ENCODE measurements at places on chromosomes 1 and 21.

GRCh38 chr21:20721151-20721550, 277.1 kb upstream of the NCAM2 start:
- DNase-seq, result no peak

DNA sequence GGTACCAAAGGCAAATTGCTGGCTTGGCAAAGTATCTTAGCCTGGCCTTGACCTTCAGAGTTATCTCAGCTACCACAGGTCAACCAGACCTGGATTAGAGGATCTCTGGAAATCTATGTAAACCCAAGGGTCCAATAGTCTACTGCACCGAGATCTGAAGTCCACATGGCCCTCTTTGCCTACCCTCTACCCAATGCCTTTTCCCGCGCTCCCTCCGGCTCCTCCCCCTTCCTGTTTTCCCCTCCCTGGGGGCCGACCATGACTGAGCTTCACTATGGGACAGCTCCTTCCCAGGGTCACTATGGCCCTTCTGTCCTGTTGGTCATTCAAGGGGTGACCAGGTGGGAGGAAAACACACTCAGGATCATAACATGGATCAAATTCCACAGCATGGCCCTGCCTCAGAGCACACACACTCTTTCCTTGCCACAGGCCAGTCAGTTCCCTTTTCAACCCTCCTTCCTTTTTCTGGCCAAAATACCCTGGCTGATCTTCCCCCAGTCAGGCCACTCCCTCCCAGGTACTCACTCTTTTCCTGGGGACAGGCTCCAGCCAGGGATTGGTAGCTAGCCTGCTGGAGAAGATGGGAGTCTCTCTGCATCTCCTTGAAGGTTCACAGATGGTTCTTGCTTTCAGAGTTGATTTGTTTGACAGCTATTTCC, 19.1 kb upstream of the TMEM183A start:
- no peak for DNase-seq

GRCh38 chr1:19511116-19511515, 25.8 kb upstream of the CAPZB start:
- DNase-seq, result no peak

- no peak for DNase-seq
Observed at GRCh38 chr1:27538793-27539192, 48.8 kb upstream of the WASF2 start.

GRCh38 chr1:9859281-9860014, 35.7 kb upstream of the CLSTN1 start:
- DNase-seq, result no peak

DNA sequence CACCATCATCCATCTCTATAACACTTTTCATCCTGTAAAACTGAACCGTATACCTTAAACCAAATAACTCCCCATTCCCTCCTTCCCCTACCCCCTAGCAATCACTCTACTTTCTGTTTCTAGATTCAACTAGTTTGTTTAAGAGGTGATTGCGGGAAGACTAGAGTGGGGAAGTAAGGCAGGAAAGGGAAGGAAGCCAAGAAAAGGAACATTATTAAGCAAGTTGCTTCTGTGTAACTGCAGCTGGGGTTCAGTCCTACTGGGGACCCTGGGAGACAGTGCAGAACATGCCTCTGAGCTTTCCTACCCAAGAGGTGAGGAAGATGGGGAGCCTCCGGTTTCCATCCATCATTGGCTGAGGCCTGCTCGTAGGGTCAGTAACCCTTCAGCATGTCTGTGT, 28.9 kb upstream of the H3-3A start:
- no peak for DNase-seq

GRCh38 chr1:180926164-180926981, 13.7 kb downstream of the KIAA1614 start:
- DNase-seq, result no peak

DNA sequence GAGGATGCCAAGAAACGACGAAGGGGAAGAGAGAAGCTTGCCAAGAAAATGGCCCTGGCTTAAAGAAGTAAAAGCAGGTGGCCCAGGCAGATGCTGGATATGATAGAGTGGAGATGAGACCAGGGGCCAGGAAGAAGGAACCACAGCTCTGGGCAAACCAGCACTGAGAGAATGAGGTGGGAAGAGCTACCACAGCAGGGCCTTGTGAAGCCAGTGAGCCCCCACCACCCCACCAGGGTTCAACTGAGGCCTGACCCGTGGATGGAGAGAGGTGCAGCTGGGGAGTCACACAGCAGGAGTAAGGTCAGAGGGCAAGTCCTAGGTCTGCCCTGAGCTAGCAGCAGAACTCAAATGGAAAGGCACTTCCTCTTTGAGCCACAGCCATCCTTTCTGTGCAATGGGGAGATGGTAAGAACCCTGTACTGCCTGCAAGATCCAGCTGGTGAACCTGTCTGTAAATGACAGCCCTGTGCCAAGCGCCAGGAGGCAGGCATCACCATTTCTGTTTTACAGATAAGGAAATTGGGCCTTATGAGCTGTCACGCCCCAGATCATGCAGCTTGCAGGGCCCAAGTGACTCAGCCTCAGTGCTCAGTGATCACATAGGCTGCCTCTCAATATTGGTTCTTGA, 8.5 kb downstream of the SH3BGRL3 start:
- no peak for DNase-seq

GRCh38 chr21:42467140-42467983, 28.7 kb downstream of the RSPH1 start:
- peak; percentile 70 for DNase-seq

DNA sequence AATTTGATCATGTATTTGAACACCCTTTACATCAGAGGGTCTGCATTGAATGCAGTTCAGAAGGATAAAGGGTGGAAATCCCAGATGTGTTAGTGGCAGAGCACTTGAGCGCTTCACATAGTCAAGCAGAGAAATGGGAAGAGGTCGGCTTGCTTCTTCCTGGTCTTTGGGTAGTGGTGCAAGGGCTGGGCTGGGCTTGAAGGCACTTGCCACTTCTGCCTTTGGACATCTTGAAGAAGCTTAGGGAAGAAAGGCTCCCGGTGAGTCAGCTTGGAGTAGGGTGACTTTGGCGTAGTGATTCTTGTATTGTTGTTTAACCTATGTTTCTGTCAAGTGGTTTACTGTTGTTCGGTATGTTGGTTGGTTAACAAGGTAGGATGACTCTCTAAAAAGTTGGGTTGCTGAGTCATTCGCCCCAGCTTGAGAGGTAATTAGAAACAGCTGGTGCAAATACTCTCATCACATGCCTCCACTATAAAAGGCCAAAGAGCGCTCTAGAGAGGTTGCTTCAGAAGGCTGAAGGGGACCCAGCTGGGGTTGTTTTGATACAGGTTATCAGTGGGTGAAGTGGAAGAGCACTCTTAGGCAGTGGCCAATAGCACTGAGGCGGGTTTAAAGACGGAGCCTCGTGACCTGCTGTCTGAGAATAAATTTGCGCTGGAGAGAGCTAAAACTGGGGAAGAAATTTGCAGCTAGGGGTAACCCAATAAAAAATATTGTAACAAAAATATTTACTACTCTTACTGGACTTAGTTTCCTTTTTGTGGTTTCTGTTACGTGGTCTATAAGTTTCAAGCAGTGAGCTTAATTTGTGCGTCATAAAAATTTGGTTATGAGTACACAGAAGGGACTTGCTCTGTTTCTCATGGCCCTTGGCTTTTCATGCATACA, 1.4 kb downstream of the BACH1 start:
- peak; percentile 71 for DNase-seq

DNA sequence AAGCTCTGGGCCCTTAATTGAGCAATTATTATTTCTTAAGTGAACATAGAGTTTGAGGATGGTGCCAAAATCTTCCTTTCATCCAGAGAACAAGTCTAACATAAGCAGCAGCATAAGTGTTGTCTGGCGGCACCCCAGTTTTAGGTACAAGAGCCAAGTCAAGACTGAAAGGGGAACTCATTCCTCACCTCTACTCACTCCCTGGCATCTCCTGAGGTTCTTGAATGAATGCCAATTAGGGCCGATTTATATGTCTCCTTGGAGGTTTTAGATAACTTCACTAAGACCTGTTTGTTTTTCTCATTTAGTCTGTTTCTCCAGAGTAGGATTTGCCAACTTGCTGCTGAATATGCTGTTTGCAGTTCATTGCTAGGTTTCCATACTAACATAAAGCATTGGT, 42.6 kb upstream of the ADGRL2 start:
- no peak for DNase-seq

DNA sequence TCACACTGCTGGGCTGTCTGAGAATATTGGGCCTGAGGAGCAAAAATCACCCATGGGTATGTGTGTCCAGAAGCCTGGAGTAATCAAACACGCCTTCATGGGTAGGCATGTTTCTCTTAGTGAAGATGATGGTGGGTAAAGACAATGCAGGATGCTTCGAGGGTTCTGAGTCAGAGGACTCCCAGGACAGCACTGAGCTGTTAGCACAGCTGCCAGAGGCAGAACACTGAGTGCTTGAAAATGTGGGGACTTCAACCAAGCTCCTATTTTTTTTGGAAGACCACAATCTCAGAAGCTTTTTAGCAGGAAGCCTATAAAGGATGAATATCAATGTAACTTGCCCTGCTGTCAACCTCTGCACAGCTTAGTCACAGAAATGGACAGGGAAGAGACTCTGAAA, 7.9 kb upstream of the NT5C1A start:
- no peak for DNase-seq

GRCh38 chr1:89578151-89578550, 53.5 kb downstream of the LRRC8B start:
- peak; percentile 87 for DNase-seq

DNA sequence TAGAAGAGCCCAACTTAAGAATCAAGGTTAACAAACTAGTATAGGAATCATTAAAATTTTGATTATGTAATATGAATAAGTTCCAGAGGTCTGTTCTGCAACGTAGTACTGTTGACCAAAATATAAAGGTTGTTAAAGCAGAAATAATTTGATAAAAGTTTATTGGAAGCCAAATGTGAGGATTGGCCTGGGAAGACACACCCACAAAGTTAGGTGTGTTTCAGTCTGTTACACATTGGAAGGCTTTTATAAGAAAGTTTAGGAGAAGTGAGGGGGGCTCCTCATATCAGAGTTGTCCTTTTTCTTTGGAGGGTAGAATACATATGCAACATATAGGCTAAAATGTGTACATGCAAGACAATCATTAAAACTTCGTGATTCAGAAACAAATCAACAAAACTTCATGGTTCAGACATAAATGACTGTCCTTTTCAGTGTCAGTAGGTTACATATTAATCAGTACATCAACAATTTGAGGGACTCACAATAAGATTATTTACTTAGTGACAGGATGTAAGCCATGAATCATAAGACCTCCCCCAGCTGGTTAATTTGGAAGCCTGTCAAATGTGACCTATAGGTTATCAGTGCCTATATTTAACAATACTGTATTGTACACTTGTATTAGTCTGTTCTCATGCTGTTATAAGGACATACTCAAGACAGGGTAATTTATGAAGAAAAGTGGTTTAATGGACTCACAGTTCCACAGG, 245.0 kb upstream of the B3GALT2 start:
- no peak for DNase-seq

Data from trophoblast cell (in vitro differentiated cells and primary cell).